Stimulated activated CD8-positive, alpha-beta memory T cell treated with anti-CD3 and anti-CD28 coated beads, Interleukin-4, amount 100 ng/mL, for 1 hour (primary cell): ENCODE measurements at places on chromosomes 7 and 10.

DNA sequence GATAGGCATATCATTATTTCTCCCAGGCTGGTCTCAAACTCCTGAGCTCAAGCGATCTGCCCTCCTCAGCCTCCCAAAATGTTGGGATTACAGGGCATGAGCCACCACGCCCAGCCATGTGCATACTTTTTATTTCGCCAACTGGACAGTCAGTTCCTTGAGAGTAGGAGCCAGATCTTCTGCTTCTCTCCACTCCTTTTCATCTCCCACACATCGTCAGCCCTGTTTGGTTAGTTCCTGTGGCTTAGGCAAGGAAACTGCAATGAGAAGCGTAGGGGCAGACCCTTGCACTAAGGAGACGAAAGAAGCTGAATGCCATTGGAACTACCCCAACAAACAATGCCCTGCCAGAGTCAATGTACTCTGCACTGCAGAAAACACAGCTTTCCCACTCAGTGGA is 178.2 kb downstream of the TRIL start:
- no peak for DNase-seq

DNA sequence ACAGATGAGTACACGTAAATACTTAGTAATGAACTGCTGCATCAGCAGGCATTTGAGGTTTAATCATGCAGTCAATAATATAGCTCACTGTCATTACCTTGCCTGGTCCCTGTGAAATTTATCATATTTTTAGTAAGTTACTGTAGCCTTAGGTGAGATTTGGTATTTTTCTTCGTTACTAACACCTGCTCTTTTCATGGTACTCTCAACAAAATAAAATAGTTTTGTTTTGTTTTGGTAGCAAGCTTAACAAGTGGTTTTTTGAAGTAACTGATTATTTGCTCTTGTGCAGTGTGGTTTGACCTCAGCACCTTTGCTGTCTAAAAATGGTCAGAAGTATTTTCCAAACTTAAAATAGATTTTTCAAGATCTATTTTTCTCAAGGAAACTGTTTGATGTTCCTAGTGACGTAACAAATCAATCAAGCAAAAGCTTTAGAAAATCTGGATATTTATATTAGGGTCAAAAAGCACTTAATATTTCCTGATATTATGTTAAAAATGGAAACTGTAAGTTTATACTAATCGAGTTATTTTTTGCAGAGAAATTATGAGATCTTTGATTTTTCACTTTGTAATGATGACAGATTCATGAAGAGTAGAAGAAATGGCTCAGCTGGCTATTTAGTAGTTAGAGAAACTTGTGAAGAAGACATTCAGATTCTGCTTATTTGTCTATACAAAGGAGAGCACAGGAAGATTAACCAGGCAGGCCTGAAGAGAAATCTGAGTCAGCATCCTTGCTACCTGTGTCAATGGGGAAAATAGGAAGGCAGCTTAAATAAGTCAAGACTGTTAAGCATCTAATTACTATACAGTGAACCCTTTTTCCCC is 21.0 kb upstream of the RPA3 start:
- DNase-seq: no peak

DNA sequence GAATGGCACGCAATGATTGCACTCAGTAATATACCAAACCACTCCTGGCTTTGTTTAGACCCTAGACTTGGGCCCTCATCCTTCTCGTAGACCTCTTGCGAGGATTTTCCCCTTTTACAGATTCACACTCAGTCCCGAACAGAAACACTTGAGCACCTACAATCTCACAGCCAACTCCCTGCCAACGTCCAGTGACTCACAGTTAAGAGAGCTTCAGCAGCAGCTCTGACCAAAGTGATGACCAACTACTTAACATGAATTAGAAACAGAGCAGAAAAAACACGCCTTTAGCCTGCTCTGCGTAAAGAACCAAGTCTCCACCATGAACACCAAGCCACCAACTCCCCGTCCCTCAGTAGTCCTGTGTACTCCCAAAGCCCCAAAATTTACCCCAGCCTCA is 2.2 kb downstream of the DNAJC30 start:
- DNase-seq: no peak

- no peak for DNase-seq
Measured at GRCh38 chr10:91983416-91983815, 59.8 kb downstream of the BTAF1 start.

GRCh38 chr10:100469756-100470155 is 6.9 kb downstream of the WNT8B start:
- DNase-seq: no peak

DNA sequence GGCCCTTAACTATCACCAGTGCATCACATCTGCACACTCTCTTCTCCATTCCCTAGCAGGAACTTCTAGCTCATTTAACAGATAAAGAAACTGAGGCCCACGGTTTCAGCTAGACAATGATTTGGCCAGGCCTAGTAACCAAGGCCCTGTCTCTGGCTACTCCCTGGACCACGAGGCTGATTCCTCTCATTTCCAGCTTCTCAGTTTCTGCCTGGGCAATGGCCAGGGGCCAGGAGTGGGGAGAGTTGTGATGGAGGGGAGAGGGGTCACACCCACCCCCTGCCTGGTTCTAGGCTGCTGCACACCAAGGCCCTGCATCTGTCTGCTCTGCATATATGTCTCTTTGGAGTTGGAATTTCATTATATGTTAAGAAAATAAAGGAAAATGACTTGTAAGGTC is 13.5 kb downstream of the AQP1 start:
- no peak for DNase-seq

- no peak for DNase-seq
Measured at GRCh38 chr7:129591868-129592267, 19.7 kb upstream of the NRF1 start.

DNA sequence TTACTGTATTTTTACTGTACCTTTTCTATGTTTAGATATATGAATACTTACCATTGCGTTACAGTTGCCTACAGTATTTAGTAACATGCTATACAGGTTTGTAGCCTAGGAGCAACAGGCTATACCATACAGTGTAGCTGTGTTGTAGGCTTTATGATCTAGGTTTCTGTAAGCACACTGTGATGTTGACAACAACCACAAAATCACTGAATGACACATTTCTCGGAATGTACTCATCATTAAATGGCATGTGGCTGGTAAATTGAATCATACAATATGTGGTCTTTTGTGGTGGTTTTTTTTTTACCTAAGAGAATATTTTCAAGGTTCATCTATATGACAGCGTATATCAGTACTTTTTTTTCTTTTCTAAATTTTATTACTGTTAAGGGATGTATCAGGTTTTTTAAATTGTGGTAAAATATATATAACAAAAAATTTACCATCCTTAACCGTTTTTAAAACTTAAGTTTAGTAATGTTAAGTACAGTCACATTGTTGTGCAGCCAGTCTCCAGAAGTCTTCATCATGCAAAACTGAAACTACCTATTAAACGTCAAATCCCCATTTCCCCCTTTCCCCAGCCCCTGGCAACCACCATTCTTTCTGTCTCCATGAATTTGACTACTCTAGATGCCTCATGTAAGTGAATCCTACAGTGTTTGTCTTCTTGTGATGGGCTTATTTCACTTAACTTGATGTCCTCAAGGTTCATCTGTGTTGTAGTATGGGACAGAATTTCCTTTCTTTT is 21.5 kb downstream of the BTAF1 start:
- no peak for DNase-seq

- DNase-seq: no peak
Measured at GRCh38 chr7:44858161-44858560, 10.3 kb upstream of the H2AZ2 start.

- no peak for DNase-seq
Measured at GRCh38 chr10:118562851-118563250, 32.6 kb downstream of the PRLHR start.

GRCh38 chr7:12540850-12541249 is 29.7 kb upstream of the SCIN start:
- DNase-seq: no peak

DNA sequence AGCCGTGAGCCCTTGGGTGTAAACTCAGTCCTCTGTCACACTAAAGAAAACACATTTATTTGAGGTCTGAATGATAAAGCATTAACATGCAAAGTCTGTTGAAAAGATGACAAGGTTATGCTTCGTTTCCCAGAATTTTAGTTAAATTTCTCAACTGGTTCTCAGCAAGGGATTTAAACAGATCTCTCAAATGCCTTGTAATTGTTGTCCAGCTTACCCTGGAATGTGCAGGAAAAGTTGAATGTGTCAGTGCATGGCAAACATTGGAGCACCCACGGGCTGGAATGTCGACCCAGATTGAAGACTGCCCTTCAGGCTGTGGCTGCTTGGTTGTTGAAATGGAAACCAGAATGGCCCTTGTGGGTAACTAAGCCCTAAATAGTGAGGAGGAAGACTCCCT is 191.8 kb downstream of the TRIL start:
- no peak for DNase-seq

- no peak for DNase-seq
Measured at GRCh38 chr7:151307536-151307935, 34.1 kb upstream of the NUB1 start.

DNA sequence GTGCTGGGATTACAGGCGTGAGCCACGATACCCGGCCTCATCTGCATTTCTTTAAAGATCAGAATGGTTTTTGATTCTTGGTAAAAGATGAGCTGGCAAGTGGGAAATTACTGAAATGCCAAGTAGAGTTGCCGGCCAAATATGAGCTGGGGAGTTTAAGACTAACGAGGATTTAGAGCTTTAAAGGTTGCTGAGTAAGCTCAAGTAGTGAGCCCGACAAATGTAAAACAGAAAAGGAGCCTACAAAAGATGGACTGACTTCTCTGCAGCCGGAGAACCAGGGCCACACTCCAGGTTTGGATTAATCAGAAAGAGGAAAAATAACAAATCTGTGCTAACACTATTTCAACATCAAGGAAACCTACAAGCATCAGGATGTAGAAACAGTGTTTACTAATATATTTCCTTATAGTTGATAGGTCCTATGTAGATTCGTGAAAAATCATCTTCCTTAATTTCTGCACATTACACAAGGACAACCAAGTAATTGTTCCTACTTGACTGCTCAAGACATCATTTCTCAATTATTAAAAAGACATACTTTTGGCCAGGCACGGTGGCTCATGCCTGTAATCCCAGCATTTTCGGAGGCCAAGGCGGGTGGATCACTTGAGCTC is 49.6 kb downstream of the MPP7 start:
- DNase-seq: no peak

GRCh38 chr7:93921186-93921585 is 349 bp upstream of the GNG11 start:
- DNase-seq: no peak

GRCh38 chr10:127368929-127369328 is 172.5 kb upstream of the INSYN2A start:
- no peak for DNase-seq

DNA sequence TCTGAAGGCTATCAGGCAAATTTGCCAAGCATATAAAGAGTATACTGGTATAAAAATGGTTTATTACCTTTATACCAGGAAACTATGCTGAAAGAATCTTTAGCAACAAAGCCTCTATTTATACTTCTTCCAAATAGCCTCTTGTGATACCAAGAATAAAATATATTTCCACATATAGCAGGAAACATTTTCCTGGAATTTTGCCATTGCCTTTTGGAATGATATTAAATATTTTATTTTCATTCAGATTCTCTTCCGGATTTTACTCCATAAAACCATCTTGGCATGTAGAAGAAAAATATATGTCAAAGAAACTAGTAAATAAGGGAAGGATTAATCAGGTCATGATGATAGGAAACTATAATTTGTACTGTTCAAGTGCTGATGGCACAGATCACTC is 17.7 kb downstream of the SOSTDC1 start:
- DNase-seq: no peak

DNA sequence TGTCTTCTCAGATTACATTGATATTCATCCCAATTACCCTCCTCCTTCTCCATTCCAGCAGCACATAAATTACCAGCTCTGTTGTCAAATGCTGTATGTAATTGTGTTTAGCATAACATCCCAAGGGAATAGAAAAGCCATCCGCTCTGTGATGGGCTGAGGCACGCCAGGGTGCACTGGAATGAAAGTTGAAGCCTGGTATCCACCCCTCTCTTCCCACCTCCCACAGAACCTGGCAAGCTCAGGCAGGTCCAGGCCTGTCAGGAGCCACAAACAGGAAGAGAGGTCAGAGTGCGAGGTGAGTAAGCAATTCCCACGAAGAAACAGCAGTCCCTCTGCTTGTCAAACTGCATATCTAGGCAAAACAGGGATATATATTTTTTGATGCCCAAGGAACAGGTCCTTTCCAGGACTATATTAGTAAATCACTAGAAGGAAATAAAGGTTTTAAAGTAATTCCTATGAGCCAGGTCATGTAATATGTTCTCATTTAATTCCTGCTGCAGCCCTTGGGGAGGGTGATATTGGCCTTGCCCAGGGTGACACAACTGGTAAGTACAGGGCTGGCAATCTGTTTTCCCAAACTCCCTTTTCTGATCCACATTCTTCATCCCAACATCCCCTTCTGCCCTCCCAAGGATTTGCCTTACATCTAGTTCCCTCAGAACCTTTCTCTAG is 155.6 kb upstream of the GHITM start:
- no peak for DNase-seq

DNA sequence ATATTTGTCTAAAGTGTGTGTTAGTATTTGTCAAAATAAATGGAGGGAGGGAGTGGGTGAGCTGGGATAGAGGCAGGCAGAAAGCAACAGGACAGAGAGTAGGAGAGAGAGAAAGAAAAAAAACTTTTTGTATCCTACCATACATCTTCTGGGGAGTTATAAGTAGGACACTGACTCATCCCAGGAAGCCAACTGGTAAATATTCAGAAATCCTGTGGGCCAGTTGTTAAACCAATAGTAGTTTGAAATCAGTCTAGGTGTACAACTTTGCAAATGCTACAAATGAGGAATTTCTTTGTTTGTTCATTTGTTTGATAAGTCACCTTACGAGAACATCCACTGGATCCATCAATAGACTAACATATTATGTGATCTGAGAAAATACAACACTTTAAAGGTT is 980.9 kb downstream of the GATA3 start:
- no peak for DNase-seq

DNA sequence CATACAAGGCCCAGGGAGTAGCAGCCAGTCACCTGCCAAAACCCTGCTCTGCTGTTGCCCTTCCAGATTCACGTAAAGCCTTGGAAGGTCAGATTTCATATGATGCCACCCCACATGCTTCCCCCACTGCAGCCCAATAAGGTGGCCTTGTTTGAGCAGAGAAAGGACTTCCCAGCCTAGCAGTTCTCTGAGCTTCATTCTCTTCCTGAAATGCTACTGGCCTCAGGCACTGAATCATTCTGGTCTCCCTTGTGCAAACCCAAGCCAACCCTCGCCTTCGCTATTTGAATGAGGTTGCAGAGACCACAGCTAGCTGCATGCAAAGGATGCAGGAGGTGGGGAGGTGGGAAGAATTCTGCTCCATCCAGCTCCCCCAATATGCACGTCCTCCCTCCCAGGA is 60.3 kb upstream of the PLXNA4 start:
- no peak for DNase-seq

- no peak for DNase-seq
Measured at GRCh38 chr10:82472406-82473335, 597.7 kb downstream of the NRG3 start.

GRCh38 chr7:82605247-82605864 is 161.8 kb upstream of the CACNA2D1 start:
- DNase-seq: no peak

GRCh38 chr10:124497196-124497881 is 35.7 kb downstream of the LHPP start:
- DNase-seq: no peak

GRCh38 chr7:148495605-148496004 is 95.0 kb upstream of the C7orf33 start:
- no peak for DNase-seq

GRCh38 chr10:25561758-25562157 is 372.3 kb upstream of the MYO3A start:
- DNase-seq: no peak
